ENCODE measurements at places on chromosomes 11 and 22.

DNA sequence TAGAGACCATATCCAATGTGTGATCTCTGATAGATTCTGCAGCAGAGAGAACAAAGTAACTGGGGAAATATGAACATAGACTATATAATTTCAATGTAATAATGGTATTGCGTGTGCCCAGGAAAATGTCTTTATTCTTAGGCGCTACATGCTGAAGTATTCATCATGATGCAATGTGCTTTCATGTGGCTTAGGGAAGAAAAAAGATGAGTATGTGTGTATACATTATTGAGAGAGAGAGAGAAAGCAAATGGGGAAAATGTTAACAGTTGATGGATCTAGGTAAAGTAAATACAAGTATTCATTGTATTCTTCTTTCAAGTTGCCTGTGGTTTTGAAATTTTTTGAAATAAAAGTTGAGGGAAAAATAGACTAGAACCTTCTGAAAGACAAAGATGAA lies 10.3 kb downstream of the CADM1 start:
- DNase-seq = no peak

GRCh38 chr11:64996710-64997380 lies at the start of gene BATF2:
Gene BATF2, minus strand, starts transcription at chr11:64996971. Its CDS starts 57 bp downstream, at chr11:64996914.
- peak; percentile 65 for DNase-seq

GRCh38 chr11:126840975-126841374 lies 159.6 kb downstream of the KIRREL3 start:
- no peak for DNase-seq

- DNase-seq = peak; percentile 88
These were observed 12.6 kb upstream of the MAPK8IP1 start for GRCh38 chr11:45872651-45873356.

DNA sequence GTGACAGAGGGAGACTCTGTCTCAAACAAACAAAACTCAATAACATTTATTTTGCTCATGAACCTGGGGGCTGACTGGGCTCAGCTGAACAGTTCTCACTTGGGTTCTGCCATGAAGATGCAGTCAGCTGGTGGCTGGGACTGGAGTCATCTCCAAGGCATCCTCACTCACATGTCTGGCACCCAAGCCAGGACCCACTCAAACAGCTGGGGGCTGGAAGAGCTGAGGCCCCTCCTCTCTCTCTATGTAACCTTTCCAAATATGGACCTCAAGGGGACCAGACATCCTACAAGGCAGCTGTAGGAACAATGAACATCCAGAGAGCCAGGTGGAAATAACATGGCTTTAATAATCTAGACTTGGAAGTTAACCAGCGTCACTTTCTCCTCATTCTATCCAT lies 16.8 kb downstream of the HSPA8 start:
- DNase-seq = peak; percentile 23

GRCh38 chr11:73760135-73760678 lies 667 bp downstream of the RAB6A start:
- DNase-seq = peak; percentile 20

- no peak for DNase-seq
These were observed 5.7 kb upstream of the ADAMTS15 start for GRCh38 chr11:130442737-130443136.

DNA sequence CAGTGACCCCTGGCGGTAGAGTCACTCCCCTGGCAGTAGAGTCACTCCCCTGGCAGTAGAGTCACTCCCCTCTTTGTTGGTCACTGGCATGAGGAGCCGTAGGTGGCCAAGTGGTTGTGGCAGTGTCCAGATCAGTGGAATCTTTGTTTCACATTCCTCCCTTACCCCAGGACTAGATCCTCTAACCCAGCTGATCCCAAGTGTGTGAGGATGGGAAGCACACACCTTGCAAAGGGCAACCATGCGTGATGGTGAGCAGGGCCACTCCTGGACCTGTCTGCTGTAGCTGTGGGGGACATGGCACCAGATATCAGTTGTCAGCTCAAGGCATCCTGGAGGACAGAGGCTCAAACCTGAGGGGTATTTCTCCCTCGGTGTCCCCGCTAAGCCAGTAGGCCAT lies 37.8 kb downstream of the OSBP2 start:
- no peak for DNase-seq

DNA sequence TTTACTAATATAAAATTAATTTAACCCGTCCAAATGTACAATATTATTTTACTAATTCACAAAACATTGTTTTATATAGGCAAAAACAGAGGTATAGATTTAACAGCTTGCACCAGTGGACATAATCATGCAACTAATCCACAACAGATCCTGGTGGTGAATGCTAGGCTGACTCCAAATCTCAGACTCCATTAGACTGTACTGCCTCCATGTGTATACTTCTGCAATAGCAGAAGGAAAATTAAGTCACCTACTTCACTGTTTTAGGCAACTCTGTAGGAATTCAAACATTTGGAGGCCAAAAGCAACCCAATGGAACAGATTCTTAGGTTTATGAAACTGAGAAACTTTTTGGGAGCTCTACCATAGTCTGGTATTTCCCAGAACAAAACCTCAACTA lies 30.0 kb upstream of the RAB39A start:
- peak; percentile 47 for DNase-seq

DNA sequence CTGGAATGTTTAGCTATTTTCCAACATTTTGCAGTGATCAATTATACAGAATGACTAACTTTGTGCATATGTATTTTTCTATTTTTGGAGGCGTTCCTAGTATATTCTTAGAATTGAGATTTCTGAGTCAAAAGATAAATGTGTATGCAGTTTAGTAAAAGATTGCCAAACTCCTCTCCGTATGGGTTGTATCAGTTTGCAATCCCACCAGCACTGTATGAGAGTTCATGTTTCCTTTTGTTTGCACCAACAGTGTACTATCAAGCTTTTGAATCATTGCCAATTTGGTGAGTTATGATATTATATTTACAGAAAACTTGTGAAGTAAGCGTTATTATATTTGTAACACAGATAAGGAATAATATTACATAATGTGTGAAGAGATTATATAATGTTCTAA lies 658.7 kb downstream of the JRKL start:
- DNase-seq = no peak

All from fibroblast of skin of scalp (primary cell).